ENCODE measurements at places on chromosomes 12 and 14.

DNA sequence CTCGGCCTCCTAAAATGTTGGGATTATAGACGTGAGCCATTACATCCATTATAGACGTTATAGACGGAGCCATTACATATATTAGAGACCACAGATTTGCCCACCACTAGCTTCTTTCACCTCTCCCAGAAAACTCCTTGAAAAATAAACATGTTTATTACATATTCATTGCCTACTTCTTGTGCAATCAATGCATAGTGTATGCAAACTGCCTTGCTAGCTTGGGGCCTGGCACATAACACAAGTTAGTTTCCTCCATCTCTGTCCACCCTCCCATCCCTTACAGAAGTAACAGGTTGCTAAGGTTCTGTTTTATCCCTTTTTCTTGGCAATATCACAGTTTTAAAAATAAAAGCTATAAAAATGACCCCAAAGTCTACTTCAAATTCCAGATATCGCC, 66.4 kb upstream of the KRR1 start:
- DNase-seq = no peak

GRCh38 chr12:67593041-67593440, 55.5 kb upstream of the DYRK2 start:
- no peak for DNase-seq

DNA sequence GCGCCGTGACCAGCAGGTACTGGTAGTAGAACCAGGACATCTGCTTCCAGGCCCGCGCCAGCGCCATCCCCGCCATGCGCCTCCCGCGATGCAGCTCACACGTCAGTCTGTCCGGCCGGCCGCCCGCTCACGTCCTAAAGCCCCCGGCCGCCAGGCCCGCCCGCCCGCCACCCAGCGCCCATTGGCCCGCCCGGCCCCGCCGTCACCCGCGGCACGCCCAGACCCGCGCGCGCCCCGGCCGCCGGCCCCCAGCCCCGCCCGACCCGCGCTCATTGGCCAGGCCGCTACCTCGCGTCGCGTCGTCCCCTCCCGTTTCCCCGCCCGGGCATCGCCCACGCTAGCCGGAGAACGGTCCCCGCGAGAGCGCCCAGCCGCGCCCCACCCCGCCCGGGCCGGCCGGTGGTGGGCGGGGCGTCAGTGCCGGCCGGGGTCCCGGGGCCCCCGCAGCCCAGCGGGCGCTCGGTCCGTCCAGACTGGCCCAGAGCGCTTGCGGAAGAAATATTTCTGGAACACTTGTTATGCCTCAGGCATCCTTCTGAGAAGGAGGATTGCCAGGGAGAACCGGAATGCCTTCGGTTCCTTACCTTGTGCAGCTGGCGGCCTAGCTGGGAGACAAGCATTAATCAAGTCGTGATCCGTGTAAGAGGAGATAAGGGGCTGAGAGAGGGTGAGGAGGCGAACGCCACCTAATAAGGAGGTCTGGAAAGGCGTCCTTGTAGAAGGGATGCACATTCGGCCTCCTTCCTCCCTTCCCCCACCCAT, at the start of gene SPTSSA:
TSS of gene SPTSSA (minus strand) at position 109 of the 762 bp plus-strand sequence. CDS start at position 76, 33 bp downstream.
- peak; percentile 92 for DNase-seq

- no peak for DNase-seq
Observed at GRCh38 chr12:118107694-118108093, 3.9 kb upstream of the VSIG10 start.

DNA sequence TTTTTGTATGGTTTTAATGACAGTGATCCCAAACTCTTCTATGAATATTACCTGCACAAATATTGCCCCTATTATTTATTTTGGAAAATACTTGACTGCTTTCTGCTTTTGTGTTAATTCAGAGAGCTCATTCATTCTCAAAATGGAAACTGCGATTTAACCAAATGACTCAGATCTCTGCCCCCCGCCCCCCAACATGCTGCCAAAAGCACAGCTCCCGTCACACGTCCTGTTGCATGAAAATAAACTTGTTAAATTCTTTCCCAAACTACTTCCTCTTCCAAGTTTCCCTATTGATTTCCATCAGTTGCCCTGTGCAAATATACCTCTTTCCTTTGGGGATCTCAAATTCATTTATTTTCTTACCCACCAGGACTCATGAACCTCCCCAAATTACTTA, 18.0 kb upstream of the NRDE2 start:
- no peak for DNase-seq
